Left colon (tissue), 2 donors: ENCODE measurements at places on chromosomes 2 and 18.

GRCh38 chr2:12456293-12457106, 260.2 kb upstream of the TRIB2 start:
- peak; percentile 70 for DNase-seq

GRCh38 chr2:38522754-38523349, 79.9 kb downstream of the HNRNPLL start:
- DNase-seq = no peak

DNA sequence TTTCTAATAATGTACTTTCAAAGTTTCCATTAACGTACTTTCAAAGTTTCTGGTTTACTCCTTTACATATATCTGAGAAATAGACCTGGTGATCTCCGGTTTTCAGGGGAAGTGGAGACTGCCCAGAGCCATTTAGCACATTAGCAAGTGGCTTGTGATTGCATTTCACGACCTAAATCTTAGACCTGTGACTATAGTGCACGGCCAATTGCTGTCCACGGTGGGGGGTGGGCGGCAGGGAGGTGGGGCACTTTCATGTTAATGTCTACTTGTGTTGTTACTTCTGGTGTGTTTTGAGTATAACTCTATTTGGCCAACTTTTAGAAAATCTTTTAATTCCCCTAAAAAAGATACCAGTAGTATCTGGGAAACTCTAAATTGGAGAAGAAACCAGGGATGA, 11.3 kb downstream of the GATA6 start:
- DNase-seq = no peak

- DNase-seq = no peak
Measured at GRCh38 chr18:8536231-8536630, 73.0 kb upstream of the RAB12 start.

GRCh38 chr18:56637176-56637575, 1.2 kb downstream of the TXNL1 start:
- no peak for DNase-seq

DNA sequence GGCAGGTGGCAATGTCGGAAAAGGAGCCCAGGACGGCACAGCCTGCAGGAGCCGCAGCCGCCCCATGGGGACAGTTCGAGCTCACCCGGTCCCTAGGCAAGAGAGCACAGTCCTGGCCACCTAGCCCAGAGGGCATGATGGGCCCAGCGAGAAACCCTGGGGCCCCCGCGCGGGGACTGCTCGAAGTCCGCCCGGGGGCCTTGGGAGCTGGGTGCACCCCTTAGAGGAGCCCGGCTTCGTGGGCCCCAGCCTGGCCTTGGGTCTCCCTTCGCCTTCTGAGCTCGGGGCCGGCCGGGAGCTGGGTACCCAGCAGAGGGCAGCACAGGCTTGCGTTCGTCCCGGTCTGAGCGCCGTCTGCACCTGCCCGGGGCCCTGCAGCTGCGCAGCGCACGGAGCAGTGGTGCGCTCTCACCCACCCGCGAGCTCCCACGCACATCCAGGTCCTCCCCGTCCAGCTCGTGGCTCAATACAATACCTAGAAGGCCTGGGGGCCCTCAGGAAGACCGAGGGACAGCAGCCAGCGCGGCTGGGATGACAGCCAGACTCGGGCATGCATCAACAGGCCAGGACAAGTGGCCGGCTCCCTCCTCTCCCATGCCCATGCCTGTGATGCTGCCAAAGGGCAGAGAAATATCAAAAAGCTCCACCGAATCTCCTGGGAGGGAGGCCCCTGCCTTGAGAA, 96.2 kb upstream of the ZNF532 start:
- DNase-seq = peak; percentile 45

GRCh38 chr2:1690056-1690775, 54.1 kb downstream of the PXDN start:
- DNase-seq = no peak

GRCh38 chr2:173280853-173281252, 73.8 kb upstream of the CDCA7 start:
- DNase-seq = no peak

DNA sequence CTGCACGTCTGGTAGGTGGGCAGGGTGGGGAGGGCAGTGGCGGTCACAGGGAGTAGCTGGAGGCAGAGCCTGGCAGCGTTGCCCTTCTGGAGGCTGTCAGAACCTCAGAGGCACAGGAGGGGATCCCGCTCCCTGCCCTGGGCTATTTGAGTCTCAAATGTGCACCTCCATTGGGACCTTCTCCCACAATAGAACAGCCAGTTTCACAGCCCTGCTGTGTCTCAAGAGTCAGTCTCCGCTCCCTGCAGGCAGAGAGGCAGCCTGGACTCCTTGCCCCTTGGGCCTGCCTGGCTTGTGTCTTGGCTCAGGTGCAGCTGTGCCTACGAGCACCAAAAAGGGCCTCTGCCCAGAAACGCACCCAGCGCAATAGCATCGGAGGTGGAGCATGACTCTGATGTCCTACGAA, 57.4 kb downstream of the FAM168B start:
- no peak for DNase-seq

- DNase-seq = no peak
Measured at GRCh38 chr2:127721311-127721977, 20.1 kb downstream of the SFT2D3 start.

GRCh38 chr2:171317492-171318125, 116.2 kb downstream of the METTL8 start:
- no peak for DNase-seq

GRCh38 chr2:236607471-236608187, 38.0 kb downstream of the ACKR3 start:
- no peak for DNase-seq

DNA sequence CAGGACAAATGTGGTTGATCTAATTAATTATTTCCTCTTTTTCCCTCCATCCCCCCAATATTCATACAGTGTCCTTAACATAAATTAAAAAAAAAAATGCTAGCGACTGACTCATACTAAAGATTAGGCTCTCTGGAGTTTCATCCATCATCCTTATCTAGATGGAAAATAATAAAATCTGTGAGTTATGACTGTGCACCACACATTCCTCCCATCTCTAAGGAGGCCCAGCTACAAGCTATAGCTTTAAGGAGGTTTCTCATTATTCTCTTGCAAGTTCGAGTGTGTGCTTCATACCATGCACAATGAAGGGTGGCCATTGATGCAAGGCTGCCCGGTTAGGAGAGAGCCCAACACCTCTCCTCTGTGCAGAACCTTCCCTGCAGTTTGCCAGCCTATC, 77.3 kb downstream of the XDH start:
- no peak for DNase-seq

DNA sequence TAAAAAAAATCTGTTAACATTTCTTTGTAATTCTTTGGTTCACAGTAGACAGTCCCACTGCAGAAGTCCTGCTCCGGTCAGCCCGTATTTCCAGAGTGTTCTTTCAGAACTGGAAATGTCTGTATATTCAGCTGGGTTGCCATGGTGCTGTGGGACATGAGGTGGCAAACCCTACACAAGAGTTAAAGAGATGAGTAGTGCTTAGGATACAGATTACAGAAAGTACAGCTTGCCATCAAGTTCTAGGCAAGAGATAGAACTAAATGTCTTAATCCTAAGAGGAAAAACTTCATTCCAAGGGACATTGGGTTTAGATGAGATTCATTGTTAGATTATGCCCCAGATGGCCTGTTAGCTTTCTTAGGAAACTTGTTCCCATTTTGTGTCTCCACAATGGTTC, 60.1 kb downstream of the FMNL2 start:
- DNase-seq = no peak

- DNase-seq = no peak
Measured at GRCh38 chr2:157557770-157558169, 70.9 kb downstream of the ACVR1C start.

DNA sequence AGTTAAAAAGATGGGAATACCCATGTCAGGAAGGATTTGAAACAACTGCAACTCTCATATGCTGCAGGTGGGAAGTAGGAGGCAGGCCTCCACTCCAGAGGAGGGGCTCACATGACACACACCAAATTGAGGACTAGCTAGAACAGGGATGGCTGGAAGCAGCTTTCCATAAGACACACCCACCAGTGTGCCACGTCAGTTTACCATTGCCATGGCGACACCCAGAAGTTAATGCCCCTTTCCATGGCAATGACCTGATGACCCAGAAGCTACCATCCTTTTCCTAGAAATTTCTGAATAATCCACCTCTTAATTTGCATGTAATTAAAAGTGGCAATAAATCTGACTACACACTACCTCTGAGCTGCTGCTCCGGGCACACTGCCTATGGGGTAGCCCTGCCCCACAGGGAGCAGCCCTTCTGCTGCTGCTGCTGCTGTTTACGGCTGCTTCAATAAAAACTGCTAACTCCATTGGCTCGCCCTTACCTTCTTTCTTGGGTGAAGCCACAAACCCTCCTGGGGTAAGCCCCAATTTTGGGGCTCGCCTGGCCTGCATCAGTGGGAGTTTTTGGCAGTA, 89.4 kb downstream of the RRM2 start:
- DNase-seq = no peak

- DNase-seq = no peak
Measured at GRCh38 chr2:164782323-164782722, 59.3 kb downstream of the COBLL1 start.

DNA sequence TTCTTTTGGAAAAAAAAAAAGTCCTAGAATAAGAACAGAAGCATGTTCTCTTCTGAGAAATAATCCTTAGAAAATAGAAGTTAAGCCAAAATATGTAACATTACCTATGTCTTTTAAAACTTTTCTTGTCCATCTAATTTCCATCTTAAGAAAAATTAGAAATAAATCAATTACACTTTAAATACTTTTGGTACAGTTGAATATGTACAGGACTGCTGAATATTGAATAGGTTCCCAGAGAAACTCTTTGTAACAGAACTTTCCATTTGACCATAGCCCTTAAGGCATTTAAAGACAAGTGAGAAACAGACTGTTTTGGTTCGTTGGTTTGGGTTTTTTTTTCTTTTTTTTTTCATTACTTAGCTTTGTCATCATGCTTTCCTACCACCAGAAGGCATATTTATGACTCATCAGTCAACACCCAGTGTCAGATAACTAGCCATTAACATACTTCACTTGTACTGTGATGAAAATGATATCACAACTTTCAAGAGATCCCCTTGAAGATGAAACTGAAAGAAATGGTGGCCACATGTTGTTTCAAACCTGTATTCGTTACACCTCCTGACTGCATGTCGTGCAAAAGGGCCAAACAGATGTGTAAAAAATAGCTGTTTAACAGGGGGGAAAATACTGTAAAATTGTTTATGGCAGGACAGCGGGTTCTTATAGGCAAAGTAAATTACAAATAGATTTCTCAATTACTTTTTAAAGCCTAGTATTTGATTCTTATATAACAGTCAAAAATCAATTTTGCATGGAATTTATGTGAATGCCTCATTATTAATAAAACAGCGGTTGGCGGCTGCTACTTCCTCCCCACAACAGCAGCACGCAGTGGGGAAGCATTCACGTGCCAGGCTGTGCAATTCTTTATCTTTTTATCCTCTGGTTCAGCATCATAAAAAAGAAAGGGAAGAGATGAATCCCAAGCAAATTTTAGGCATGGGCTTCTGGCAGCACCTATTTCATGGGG, 280.7 kb upstream of the HNRNPA3 start:
- no peak for DNase-seq

GRCh38 chr2:239231231-239232194, 169.3 kb downstream of the HDAC4 start:
- peak; percentile 3 for DNase-seq

DNA sequence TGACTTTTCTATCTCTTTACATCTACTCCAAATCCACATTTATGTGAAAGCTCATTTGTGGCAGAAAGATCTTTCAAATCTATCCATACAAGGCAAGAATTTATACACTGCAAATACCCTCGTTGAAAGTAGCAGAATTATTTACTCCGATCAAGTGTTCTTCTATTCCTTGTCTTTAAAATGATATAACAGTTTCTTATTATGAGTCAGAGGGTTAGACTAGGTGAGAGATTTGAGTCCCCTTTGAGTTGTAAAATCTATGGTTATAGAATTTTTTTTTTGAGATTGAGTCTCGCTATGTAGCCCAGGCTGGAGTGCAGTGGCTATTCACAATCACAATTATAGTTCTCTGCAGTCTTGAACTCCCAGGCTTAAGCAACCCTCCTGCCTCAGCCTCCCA, 5.6 kb upstream of the GREB1 start:
- DNase-seq = no peak
